ENCODE measurements at places on chromosomes 3 and 15.
A peak's percentile ranks its signal among the peaks of the same experiment; 100 is the strongest.

DNA sequence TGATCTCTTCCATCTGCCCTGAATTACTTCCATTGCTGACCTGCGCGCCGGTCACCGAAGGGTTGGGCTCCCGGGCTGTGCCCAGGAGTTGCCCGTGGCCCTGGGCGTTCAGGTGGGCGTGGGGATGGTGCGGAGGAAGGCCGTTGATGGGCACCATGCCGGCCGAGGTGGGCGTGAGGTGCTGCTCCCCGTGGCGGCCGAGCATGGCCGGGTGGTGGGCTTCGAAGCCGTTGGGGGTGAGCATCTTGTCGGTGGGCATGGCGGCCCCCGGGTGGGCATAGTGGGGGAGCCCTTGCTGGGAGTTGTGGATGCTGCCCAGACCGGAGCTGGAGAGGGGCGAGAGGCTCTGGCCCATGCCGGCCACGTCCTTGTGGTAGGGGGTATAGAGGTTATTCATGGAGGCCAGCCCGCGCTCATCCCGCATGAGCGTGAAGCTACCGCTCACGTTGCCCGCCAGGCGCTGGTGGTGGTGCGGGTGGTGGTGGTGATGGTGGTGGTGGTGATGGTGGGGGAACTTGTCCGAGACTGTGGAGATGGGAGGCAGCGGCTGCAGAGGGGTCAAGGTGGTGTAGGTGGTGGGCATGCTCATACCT is 1.0 kb downstream of the ONECUT1 start:
- no peak for DNase-seq

DNA sequence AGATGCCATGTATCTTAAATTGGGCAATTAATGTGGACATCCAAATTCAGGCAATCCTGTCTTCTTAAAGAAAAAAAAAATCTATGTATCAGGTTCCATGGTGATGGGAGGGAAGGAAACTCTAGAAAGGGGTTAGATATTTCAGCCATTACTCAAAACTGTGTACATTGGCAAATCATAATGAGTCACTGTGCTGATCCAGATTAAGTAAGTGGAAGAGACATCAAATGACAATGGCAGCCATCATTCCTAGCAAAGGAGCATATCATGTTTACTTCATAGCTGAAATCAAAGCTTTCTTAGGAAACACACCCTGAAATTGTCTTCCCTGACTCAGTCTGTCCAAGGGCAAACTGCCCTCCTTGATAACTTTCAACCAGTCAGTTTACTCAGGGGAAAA is 713.3 kb upstream of the GBE1 start:
- DNase-seq = peak; percentile 3

DNA sequence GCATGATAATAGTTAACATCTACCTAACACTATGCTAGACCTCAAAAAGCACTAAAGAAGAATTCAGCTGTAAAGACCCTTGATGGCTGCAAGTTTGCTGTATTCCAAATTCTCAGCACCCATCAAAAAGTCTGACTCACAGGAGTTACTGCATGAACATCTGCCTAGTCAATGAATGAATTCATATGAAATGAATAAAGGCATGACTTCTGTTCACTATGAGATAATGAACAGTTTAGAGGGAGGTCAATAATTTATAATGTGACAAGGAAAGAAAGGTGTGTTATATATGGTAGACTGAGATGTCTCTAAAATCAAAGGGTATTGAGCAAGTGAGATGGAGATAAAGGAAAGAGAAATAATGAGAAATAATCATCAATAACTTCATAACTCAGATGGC is 508.2 kb upstream of the TGFBR2 start:
- DNase-seq = peak; percentile 62

DNA sequence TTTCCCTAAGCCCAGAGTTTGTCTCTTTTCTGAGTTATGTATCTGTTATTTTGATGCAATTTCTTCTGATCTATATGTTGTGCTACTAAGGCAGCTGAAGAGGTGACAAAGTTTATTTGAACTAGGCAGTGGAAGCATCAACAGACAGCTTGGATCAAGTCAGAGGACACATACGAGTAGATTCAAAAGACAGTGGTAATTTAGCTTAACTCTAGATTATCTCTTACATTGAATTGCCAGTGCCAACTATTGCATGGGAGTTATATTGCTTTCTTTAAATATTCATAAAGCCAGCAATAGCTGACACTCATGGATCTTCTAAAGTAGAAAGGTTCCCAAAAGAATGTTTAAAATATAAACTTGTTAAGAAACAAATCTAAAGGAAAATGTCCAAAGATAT is 37.3 kb upstream of the CCDC66 start:
- no peak for DNase-seq

DNA sequence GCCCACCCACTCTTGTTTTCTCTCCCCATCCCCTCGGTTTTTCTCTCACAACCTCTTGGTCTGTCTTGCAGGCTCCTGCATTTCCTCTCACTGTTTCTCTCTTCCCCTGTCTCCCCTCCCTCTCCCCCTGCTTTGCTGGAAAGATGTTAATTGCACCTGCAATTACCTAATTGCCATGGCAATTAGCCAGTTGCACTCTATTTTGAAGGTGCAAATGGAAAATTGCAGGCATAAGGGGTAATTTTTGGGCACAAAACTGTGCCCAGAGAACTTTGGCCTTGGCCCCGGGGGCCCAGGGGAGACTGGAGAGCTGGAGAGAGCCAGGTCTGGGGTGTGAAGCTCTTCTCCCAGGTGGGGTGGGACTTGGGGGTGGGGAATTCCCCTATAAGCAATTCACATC is 164.5 kb upstream of the TLE3 start:
- no peak for DNase-seq

- no peak for DNase-seq
These were observed 159.2 kb downstream of the MEGF11 start for GRCh38 chr15:66094331-66094730.

DNA sequence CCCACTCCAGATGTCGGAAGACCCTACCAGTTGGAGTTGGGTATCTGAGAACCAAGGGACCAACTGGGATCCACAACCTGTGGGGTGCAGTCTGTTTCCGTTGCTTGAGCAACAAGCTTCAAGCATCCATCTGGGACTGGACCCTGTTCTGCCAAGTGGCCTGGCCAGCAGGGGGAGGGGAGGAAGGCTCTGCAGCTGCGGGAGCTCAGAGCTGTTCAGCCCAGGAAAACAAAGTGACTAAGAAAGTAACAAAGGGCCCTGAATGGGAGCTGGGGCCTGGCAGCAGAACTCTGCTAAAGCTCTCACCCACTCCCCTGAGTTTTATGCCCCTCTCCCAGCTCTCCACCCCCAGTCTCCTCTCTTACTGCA is 2.7 kb downstream of the TYRO3 start:
- DNase-seq = peak; percentile 63

GRCh38 chr3:49177073-49177472 is 5.7 kb downstream of the KLHDC8B start:
- DNase-seq = no peak

- DNase-seq = no peak
These were observed 353.3 kb downstream of the PLCL2 start for GRCh38 chr3:17238023-17238422.

GRCh38 chr3:25532431-25533162 is 104.5 kb downstream of the RARB start:
- peak; percentile 41 for DNase-seq

GRCh38 chr3:120145542-120146285 is 51.5 kb upstream of the GSK3B start:
- DNase-seq = peak; percentile 58

- peak; percentile 2 for DNase-seq
These were observed 1108.5 kb upstream of the EPHA6 start for GRCh38 chr3:95705786-95706418.

- no peak for DNase-seq
These were observed 230.9 kb downstream of the XXYLT1 start for GRCh38 chr3:195040094-195040493.

- DNase-seq = no peak
These were observed 25.9 kb downstream of the PRR20G start for GRCh38 chr3:127261925-127262324.

DNA sequence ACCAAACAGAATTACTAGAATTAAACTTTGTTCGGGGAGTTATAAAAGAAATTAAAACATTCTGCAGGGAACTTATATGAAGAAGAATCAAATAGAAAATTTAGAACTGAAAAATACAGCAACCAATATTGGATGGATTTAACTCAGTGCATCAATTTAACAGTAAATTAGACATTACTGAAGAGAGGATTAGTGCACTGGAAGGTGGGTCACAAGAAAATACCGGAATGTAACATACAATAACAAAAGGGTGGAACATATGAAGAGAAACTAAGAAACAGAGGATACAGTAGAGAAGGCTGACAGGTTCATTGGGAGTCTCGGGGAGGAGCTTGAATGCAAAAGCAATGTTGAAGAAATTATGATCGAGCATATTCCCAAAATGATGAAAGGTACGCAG is 56.3 kb downstream of the CDIN1 start:
- DNase-seq = no peak

DNA sequence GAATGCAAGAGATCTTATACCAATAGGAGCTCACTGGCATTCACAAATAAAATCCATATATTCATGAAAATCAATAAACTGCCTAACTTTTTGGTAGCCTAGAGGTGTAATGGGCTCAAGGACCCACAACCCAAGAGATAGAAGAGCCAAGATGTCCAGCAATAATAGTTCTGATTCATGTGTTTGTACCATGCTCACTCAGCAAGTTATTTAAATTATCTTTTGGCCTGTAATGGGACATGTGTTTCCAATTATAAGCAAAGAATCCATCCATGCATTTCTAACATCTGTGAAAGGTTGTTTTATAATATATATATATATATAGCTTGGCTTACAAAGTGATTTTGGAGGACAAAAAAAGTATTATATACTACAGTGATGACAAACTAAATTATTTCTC is 29.7 kb upstream of the SHC4 start:
- peak; percentile 56 for DNase-seq

GRCh38 chr3:154657218-154657617 is 227.2 kb upstream of the GPR149 start:
- DNase-seq = no peak

- no peak for DNase-seq
These were observed 147.7 kb downstream of the XXYLT1 start for GRCh38 chr3:195123281-195123691.

GRCh38 chr3:170425491-170426239 is 7.0 kb downstream of the CLDN11 start:
- no peak for DNase-seq

GRCh38 chr3:134650431-134651346 is at the start of gene KY:
Gene KY (minus strand): TSS chr3:134651022. CDS start chr3:134650960, 62 bp downstream.
- peak; percentile 51 for DNase-seq

DNA sequence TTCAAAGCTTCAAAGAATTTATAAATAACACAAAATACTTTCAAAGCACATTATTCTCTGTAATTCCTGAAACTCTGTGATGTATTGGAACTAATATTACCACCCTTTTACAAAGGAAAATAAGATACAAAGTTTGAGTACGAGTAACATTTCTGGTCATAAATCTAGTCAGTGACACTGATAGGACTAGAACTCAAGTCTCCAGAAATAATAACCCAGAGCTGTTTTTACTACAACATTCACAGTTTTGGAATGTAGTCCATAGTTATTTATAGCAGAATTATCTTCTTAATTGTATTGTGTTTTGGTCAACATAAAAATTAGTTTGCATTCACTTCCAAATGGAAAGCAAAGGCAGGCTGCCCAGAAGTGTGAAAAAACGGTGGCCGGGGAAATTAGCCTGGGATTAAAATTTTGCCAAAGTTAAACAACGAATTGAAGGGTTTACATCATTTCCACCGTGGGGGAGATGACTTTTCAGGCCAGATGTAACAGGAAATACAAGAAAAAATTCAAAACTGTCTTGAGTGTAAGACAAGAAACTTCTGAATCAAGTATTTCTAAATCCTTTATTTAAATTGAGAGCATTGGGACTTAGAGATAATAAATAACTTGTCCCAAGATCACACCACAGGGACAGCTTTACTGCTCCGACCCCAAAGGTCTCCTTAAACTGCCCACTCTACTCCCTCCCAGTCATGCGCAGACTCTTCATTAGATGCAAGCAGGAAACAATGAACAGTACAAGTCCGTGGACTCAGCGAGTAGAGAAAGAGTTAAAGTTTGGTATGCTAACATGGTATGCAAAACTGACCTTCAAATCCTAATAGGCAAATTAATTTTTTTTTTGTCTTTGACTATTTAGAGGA is 74.3 kb upstream of the VGLL4 start:
- DNase-seq = peak; percentile 40

- DNase-seq = no peak
These were observed 61.2 kb downstream of the KLHL6 start for GRCh38 chr3:183494341-183494740.

DNA sequence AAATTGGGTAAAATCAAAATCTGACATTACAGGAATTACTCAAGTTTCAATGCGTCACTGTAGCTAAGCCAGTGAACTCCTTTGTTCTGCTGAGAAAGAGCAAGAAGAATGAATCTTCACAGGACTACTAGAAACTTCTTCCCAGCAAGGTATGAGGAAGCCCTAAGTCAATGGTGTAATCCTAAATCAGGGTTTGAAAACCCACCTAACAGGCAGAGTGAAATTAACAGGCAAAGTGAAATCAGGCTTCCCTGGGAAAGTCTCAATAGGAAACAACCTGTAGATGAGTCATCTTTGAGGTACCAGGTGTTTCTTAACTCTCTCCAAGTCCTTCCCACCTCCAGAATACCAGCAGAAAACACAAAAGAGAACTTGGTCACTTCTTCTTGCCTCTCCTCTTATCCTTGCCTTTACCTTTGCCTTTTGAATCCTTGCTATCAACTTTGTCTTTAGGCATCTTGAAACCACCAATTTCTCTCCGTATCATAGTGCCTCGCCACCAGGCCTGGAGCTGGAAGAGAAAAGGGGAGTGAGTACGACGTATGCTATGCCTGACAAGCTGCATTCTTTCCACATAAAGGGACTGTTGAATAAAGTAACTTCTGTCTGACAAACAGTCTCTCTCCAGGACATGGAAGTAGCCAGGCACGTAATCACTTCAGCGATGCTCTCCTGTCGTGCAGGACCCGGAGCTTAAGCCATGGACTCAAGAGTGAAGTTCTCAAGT is 60.6 kb upstream of the RPL35A start:
- DNase-seq = no peak

Measured in fibroblast of mammary gland (primary cell).